Left kidney (tissue), 8 donors: ENCODE measurements at places on chromosomes 7 and 10. TPM values are rescaled to one million over a fixed set of nuclear protein-coding genes. Genes with fewer than 3 reads are reported as not detected.
A peak's percentile ranks its signal among the peaks of the same experiment; 100 is the strongest.

GRCh38 chr10:89201345-89202032, 5.6 kb downstream of the CH25H start:
- no peak for DNase-seq

DNA sequence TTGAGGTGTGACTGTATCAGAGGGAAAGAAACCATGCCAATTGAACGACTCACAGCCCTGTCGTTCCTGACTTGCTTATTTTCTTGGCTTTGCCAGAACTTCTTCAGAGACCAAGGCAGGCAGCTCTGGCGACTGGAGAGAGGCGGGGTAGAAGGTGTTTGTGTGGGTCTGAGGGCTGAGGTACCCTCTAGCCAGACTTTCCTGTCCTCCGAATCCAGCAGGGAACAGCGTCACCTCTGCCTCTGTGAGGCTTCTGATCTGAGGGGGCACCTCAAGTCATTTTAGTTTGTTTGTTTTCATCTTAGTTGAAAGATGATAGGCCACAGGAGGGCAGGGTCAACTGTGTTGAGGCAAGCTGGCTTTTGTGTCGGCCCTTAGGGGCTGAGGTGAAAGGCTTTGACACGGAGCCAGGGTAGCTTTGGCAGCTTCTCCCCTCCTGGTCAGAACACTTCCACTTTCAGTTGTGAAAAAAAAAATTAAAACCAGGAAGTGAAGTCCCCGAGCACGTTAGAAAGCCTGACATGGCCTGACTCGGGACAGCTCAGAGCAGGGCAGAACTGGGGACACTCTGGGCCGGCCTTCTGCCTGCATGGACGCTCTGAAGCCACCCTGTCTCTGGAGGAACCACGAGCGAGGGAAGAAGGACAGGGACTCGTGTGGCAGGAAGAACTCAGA, 1.9 kb downstream of the ACSL5 start:
- DNase-seq = no peak

- DNase-seq = no peak
Measured at GRCh38 chr10:31034098-31034909, 2.6 kb upstream of the ZNF438 start.

DNA sequence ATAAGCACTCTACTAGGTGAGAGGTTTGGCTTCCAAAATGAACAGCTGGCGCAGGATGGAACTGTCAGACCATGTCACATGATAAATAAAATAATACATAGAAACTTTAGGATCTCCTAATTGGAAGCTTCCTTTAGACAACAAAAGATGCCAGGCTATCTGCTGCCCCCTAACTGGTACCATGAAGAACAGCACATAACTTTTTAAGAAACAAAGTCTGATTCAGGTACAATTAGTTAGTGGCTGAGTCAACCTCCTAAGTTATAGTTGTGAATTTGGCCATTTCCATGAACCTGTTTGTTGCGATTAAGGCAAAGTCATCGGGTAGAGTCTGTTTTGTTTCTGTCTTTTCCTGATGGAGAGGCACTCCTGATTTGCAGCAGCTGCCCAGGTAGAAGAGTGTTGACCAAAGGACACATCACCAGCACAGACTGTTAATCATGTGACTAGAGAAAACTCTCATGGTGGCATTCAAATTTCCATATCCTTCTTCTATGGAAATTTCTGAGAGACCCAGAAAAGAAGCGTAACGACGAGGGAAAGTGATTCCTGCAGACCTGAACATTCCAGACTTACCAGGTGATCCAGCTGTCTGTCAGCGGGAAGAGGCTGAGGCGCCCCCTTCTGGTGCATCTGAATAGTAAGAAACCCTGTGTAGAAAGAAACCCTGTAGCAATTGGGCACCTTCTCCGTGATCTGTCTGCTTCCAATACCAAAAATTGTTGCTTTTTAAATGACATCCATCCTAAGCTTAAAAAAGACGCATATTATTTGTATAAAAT, 8.6 kb upstream of the INHBA start:
- no peak for DNase-seq

- DNase-seq = no peak
Measured at GRCh38 chr7:129591868-129592267, 19.7 kb upstream of the NRF1 start.

DNA sequence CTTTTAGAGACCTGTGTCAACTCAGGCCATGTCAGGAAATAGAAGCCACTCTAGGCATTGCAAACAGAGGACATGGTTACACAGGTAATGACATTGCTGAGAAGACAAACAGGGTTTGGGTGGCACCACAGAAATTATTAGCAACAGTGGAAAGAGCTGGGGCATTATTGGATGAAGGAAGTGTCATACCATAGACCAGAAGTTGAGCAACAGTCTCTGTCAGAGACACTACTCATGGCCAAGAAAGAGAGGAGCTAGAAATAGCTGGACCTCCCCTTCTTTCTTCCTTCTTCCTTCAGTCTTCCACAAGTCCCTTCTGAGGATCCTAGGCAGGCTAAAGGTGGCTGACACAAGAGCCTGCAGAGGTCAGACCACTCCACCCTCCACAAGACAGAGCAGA, 4.2 kb upstream of the LIPA start:
- no peak for DNase-seq

- DNase-seq = peak; percentile 62
Measured at GRCh38 chr7:129169171-129169671, 19.2 kb upstream of the SMO start.

DNA sequence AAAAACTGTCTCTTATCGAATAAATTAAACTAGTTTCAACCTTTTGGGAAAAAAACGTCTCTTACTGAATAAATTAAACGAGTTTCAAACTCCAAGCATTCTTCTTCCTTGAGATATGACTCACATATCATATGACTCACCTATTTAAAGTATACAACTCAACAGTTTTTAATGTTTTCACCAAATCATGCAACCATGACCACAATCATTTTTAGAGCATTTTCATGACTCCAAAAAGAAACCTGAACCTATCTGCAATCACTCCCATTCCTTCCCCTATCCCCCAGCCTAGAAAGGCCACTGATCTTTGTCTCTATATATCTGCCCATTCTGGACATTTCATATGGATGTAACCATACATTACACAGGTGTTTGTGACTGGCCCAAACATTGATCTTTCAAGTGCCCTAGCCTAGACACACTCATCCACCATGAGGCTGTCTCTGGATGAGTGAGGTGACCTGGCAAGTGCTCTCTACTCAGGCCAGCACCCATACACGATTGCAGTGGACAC, 115.3 kb downstream of the PIP4K2A start:
- no peak for DNase-seq

- no peak for DNase-seq
Measured at GRCh38 chr7:127845522-127846214, 185.6 kb downstream of the LRRC4 start.

GRCh38 chr7:22786290-22786932, 36.2 kb downstream of the TOMM7 start:
- DNase-seq = no peak

- no peak for DNase-seq
Measured at GRCh38 chr7:1103789-1104515, 16.0 kb downstream of the GPER1 start.

DNA sequence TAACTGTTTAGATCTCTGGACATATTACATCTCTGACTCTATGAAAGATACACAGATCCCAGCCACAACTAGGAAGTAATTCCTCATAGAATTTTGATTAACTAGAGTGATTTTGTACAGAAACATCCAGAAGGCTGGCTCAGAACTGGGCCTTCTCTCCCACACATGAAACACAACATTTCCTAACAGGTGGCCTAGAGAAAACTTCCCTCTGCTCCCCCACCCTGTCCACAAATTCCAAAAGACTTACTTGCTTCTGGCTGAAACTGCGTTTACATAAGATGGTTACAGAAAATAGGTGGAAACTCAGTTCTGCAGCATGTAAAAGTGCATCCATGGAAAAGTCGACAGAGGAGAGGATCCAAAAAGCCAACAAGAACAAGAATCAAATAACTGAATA, 132.9 kb downstream of the FZD1 start:
- no peak for DNase-seq

GRCh38 chr7:43700059-43700501, 29.2 kb downstream of the COA1 start:
- DNase-seq = peak; percentile 34

GRCh38 chr10:12358863-12359564, 9.7 kb downstream of the CAMK1D start:
- DNase-seq = no peak

DNA sequence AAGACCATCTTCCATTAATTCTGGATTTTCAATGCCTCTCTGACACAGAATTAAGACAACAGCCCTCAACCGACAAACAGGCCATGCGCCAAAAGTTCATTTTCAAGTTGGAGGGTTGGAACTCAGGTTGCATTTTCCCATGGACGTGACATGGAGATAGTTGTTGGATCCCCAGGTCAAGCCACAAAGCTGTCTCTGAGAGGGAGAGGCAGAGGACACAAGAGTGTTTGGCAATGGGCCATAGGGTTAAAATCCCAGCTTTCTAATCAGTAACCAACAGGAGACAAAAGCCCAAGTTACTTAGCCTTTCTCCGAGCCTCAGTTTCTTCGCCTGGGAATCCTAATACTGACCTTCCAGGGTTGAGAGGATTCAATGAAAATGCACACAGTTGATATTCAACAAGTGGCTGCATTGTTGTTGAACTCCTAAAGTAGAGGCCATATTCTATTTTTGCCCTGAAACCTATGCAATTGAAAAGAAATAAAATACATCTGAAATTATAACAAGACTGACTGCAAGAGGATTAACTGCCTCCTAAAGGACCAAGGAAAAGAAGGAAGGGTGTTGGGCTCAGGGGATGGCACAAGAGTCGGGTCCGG, 44.3 kb downstream of the SORBS1 start:
- DNase-seq = no peak

The ABI1 gene
- 72.4 TPM for polyA plus RNA-seq

The GPR85 gene
- 1.0 TPM for polyA plus RNA-seq
